Fibroblast of villous mesenchyme (primary cell): ENCODE measurements at places on chromosomes 12 and 14. TPM values are rescaled to one million over a fixed set of nuclear protein-coding genes. Genes with fewer than 3 reads are reported as not detected.
A peak's percentile ranks its signal among the peaks of the same experiment; 100 is the strongest.

DNA sequence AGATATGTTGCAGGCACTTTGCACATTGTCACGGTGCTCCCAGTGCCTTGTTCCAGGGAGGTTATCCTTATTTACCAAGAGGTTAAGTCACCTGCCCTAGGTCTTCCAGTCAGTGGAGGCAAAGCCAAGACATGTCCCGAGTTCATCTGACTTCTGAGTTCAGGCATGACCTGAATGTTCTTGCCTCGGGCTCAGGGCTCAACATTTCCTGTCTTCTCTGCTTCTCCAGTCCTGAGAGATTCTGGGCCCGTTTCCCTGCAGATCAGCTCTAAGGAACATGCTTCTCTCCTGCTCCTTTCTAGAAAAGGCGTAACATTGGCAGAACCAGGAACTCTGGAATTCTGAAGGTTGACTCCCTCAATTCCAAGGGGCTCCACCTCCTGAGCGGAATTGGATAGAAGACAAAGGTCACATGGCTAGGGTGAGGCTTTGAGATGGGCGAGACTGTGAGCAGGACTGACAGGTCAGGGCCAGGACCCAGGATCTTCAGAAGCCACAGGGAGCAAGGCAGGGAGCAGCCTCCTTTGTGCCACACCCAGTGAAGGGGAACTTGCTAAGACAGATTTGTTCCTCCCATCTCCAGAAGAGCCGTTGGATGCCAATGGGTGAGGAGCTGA, 19.9 kb downstream of the BDKRB2 start:
- no peak for DNase-seq

DNA sequence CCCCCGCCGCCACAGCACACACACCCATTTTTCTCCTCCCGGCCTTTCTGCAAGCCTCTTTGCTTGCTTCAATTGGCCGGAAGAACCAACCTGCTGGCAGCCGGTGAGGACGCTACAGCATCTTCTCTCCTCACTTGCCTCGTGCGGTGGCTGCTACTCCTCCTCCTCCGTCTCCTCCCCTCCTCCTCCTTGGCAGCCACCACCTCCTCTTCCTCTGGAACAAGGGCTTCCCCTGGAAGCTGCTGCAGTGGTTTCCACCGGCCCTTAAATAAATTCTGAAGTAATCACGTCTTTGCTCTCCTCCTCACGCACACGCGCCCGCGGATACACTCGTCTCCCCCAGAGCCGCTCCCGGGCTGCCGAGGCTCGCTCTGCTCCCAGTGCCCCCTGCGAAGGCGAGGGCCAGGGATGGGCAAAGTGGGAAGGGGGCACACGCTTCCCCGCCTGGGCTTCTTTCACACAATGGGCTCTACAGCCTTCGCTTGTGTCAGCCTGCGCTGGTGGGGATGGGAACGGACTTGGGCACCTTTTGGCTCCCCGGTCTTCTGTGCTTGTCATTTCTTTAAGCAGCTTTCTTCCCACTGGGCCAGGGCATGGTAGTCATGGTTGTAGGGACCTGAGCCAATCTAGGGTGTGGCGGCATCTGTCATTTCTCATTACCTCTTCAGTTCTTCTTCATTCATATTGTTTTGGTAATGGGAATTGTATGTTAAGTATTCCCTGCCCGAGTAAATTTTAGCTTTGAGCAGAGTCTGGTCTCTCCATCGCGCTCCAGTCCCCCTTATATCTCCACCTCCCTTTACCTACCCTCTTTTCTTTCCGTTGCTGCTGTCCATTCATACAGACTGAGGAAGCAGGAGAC, at the start of gene PPFIA2:
Gene PPFIA2 (minus strand): TSS at position 161 of the 862 bp plus-strand sequence.
- DNase-seq = peak; percentile 13

GRCh38 chr12:50187084-50187900, 20.1 kb upstream of the CERS5 start:
- DNase-seq = peak; percentile 89

DNA sequence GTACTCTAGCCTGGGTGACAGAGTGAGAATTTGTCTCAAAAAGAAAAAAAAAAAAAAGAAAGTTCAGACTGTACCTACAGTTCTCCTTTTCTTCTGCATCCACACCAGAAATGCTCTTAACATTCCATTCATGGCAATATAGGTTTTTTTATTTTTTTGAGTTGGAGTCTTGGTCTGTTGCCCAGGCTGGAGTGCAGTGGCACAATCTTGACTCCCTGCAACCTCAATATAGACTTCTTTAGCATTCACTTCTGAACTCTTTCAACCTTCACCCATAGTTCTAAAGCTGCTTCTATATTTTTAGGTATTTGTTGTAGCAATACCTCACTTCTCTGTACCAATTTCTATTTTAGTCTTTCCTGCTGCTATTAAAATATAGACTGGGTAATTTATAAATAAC, 1095.7 kb downstream of the FLRT2 start:
- DNase-seq = no peak

DNA sequence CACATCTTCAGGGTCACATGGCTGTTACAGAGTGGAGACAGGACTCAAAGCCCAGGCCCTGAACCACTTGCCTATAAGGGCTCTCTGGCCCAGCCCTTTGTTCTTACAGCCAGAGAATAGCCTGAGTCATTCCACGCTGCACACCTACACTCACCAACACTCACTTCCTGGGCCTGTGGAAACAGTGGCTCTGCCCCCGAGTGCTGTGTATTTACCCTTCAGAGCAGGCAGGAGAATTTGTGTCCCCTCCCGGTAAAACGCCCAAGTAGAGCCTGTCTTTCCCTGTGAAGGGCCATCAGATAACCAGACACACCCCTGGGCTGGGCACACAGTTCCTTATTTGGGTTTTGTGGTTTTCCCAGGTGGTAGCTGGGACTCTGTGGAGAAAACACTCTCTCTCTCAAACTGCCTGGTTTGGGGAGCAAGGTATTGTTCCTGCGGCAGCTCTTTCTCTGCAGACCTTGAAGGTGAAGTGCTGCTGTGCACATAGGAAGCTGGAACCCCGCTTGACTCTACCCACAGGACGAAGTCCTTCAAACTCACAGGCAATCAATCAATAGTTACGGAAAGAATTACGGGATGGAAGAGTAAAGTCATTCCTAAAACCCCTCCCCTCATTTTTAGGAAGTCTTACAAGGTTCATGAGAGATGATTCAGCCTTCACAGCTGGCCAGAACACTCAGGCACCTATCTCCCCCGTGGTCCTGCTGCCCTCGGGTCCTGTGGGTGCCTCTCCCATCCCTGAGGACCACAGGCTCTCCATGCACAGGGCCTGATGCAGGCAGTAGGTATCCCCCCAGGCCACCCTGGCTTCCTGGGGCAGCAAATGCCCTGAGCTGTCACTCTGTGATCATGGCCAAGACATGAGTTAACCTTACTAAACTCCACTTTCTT, 20.3 kb downstream of the FIGNL2 start:
- DNase-seq = peak; percentile 16

GRCh38 chr14:54503486-54503885, 6.2 kb upstream of the CGRRF1 start:
- peak; percentile 42 for DNase-seq

ART4 gene
- under 0.01 TPM in 2 replicates for total RNA-seq

SP7 gene
- total RNA-seq = not detected in 2 replicates
